Vagina (tissue), 2 donors: ENCODE measurements at places on chromosomes 4 and X.

DNA sequence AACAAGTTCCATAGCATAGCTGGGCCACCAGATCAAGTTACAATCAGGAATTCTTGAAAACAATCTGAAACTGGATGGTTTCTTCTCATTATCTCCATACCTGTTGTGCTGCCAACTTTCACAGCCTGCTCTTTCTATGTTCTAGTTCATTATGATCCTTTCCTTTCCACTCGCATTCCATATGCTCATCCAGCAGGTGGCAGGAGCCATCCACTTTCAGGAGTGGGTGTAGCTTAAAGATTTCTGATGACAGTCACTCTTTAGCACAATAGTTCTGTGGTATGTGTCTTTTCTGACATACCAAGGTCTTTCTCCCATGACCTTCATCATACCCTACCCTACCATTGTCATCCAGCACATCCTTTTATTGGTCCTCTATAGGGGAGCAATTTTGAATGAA lies 46.4 kb downstream of the PAGE2 start:
- DNase-seq: no peak

DNA sequence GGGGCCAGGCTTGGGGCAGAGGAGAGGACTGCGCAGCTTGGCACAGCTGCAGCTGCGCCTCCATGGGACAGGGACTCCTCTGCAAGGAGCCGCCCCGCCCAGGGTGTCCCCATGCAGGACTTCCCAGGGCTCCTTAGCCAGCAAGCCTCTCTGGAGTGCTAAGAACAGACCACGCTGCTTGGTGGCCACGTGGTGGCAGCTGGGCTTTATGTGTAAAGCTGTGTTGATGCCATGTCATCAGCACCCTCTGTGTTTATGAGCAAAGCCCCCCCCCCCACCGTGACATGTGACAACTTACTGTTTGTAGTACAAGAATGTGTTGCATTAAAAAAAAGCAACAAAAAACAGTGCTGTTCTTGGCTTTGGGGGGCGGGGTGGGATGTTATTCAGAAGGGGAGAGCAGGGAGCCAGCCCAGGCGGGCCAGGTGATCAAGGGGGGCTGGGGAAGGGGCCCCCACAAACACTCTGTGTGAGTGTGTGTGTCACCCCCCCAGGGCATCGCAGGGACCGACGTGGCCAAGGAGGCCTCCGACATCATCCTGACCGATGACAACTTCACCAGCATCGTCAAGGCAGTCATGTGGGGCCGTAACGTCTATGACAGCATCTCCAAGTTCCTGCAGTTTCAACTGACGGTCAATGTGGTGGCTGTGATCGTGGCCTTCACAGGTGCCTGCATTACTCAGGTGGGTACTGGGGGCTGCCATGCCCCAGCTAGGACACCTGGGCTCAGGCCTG lies 40.3 kb downstream of the ATP2B3 start:
- no peak for DNase-seq

DNA sequence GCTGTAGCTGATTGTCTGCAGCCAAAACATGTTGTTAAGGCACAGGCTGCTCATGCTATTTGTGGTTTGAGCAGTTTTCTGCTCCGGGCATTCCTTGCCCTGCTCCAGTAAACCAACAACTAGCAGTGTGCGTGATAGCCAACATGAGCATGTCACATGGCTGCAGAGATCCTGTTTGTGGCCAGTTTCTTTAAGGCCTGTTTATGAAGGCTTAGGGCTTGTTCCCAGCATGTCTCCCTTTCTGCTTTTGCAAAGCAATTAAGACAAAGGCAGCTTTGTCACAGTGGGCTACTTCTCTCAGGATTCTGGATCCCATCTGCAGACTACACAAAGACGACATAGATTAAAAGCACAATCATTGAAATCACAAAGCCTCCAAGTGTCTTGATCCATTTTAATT lies 160.5 kb downstream of the ZNF518B start:
- no peak for DNase-seq

- DNase-seq: no peak
Measured at GRCh38 chrX:78092296-78092695, 11.8 kb upstream of the PGK1 start.

GRCh38 chr4:139606579-139607501 lies 50.8 kb upstream of the SETD7 start:
- no peak for DNase-seq

- no peak for DNase-seq
Measured at GRCh38 chr4:158315706-158316105, 105.4 kb downstream of the TMEM144 start.

GRCh38 chr4:15162465-15163283 lies 160.4 kb downstream of the CPEB2 start:
- DNase-seq: no peak

GRCh38 chrX:72050011-72050410 lies 81.7 kb downstream of the RTL5 start:
- no peak for DNase-seq

- no peak for DNase-seq
Measured at GRCh38 chr4:99855678-99856077, 38.5 kb downstream of the LAMTOR3 start.

GRCh38 chr4:54566608-54567007 lies 91.1 kb upstream of the KIT start:
- no peak for DNase-seq

DNA sequence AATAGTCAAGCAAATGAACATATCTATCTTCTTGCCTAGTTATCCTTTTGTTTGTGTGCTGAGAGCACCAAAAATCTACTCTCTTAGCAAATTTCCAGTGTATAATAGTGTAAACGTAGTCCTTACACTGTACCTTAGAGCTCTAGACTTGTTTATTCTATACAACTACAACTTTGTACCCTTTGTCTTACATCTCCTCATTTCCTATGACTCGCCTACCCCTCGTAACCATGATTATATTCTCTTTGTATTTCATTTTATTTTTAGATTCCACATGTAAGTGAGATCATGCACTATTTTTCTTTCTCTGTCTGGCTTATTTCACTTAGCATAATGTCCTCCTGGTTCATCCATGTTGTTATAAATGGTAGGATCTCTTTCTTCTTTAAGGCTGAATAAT lies 37.6 kb downstream of the MAGEB5 start:
- no peak for DNase-seq
